H4 (cell line): ENCODE measurements at places on chromosomes 6 and 20. TPM values are rescaled to one million over a fixed set of nuclear protein-coding genes. Genes with fewer than 3 reads are reported as not detected.

DNA sequence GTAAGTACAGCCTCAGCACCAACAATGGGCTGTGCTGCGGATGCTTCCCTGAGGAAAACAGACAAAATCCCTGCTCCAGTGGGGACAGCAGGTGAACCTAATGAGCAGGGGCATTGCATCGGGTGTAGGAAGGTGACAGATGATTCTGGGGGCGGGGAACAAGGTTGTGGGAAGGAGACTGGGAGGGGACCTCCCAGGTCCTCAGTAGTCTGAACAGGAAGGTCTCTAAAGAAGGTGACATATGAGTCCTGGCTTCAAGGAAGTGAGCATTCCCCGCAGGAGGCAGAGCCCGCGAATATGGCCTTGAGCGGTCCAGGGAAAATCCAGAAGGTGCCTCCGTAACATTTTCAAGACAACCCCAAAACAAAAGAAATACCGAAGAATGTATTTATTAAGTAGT is 19.4 kb downstream of the ULBP1 start:
- no peak for DNase-seq

DNA sequence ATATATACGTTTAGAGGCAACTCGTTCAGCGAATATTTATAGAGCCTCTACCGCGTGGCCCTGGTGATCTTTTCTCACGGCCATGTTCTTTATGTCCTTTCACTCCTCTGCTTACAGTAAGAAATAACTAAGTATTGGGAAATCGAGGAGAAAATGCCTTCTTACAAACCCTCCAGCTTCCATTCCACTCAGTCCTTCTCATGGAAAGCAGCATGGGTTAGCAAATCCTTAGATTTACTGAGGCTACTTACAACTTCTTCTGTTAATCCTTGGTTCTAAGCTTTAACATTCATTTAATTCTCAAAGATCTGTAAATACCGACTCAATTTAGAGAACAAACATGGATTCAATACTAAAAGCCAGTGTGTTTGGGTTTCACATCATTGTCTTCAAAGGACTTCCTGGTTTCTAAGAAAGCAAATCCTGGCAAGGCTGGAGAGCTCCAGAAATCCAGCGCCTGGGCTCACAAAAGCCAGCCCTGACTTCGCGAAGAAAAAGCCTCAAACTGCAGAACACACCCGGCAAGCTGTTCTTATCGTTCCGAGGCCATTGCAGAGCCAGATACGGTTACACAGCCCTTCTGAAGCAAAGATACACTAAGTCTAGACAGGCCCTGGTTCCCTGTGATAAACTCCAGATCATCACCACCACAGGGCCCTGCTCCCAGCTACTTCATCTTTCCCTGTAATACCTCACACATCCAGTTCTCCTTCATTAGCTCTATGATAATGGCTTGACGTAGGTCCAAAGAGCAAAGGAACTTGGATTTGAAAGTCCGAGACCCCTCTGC is 19.2 kb downstream of the AGPAT4 start:
- no peak for DNase-seq

- DNase-seq: no peak
Observed at GRCh38 chr20:14406495-14406894, 69.1 kb upstream of the FLRT3 start.

DNA sequence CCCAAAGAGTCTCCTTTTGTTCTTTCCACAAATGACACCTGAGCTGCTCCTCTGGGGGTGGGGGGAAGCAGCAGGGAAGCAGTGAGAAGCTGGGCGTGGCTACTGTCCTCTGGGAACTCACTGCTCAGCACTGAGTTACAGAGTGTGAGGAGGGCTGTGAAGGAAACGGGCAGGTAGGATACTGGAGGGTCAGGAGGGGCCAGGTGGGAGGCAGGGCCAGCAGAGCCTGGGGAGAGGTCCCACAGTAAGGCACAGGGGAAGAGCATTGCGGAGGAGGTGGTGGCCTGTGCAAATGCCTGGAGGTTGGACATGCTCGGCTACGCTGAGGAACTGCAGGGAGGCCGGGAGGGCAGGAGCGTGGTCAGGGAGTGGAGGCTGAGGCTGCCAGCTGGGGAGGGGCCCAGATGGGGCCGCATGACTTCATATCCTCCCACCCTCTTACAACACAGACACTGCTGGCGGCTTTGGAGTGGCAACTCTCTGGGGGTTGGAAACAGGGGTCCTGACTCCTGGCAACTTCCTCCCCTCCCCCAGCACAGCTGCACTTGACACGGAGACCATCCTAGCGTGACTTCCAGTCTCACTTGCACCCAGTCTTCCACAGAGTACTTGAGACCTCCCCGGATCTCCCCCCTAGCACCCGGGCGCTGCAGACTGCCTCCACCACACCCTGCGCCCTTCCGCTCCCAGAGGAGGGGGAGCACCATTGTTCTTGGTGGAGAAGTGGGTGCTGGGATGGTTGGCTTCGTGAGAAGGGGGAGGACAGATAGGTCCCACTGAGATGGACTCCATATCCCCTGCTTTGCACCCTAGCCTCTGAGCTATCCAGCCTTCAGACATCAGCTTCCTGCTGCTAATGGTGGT is 34.2 kb downstream of the RBM38 start:
- no peak for DNase-seq

DNA sequence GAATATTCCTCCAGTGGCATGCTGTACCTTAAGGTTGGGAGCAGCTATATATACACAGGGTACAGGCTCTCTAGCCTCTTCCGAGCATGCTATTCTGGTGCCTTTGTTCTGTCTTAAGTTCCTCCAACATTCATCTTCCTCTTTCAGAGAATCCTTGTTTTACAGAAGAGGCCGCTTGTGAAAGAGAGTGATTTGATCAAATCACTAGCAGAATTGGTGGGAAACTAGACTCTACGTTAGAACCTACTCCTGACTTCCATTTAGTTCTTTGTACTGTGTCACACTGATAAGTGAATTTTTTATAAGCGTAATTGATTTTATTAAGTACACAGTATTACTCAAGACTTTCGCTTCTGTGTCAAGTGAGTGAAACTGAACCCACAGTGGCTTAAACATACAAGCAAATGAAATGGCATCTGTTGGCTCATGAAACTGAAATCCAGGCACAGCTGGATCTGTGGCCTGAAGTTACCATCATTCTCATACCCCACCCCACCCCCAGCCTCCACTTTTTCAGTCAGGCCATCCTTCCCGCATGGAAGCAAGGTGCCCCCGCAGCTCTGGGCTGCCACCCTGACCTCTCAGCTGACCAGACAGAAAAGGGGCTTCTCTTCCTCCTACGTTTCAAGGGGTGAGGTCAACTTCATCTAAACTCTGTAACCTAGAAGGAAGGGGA is 102.3 kb downstream of the RPP40 start:
- DNase-seq: no peak

GRCh38 chr6:112207776-112208175 is 46.6 kb downstream of the LAMA4 start:
- no peak for DNase-seq

- DNase-seq: no peak
Observed at GRCh38 chr6:137492289-137493217, 1.6 kb downstream of the OLIG3 start.

- no peak for DNase-seq
Observed at GRCh38 chr6:17884498-17885478, 102.6 kb downstream of the KIF13A start.

DNA sequence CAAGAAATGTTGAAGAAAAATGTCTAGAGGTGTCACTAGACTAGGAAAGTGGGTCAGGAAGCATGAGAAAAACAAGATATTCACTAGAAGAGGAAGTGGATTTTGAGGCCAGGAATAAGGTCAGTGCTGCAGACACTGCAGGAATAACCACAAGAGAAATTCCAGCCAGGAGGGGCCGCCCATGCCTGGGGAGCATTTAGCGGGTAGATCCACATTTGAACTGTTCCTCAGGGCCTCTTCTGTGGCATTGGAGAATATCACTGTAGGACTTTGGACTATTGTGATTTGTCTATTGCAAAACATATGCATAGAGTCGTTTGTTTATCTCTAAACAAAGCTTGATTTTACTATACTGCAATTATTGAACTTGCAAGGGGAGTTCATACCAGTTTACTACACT is 49.6 kb upstream of the CCDC28A start:
- DNase-seq: peak; percentile 63

- DNase-seq: no peak
Observed at GRCh38 chr6:111911428-111911827, 38.2 kb upstream of the FYN start.

CRISP3 gene
- total RNA-seq: not detected in 2 replicates

WFDC10B gene
- not detected in 2 replicates for total RNA-seq

COL11A2 gene
- 0.10 and 0.39 TPM in 2 replicates for total RNA-seq

IPCEF1 gene
- 0.54 and 1.1 TPM in 2 replicates for total RNA-seq

OR11A1 gene
- not detected in 2 replicates for total RNA-seq

ATP9A gene
- total RNA-seq: 3.6 and 4.1 TPM in 2 replicates
